ENCODE measurements at places on chromosomes 16 and 17.
A peak's percentile ranks its signal among the peaks of the same experiment; 100 is the strongest.

DNA sequence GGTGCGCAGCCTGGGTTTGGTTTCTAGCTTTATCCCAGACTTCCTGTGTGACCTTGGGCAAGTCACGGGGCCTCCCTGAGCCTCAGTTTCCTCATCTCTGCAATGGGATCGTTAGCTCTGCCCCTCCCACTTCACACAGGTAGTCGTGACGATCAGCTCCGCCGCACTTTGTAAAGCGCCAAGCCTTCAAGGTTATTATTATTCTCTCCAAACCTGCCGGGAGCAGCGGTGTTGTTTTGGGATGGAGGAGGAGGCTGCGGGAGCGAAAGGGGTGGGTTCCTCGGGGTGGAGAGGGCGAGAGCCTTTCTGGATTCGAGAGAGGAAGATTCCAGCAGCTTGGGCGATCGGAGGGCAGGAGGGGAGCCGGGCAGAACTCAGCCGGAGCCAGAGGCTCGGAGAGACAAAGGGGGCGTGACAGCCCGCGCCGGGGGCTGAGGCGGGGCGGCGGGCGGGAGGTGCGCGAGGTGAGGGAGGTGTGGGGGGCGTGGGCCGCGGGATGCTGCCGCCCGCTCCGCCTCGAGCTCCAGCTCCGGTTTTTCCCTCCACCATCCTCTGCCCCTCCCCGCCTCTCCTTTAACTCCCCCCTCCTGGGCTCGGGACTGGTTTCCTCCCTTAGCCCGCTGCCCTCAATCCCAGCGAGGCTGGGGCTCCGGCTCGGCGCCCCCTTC is at the start of gene EFNB3:
TSS of gene EFNB3 (plus strand) at position 602 of the 668 bp plus-strand sequence. CDS start 397 bp downstream, outside the sequence.
- no peak for DNase-seq

- no peak for DNase-seq
Observed at GRCh38 chr16:3602320-3602653, 9.1 kb downstream of the SLX4 start.

GRCh38 chr16:74759564-74759963 is 15.1 kb downstream of the FA2H start:
- DNase-seq, result no peak

- DNase-seq, result no peak
Observed at GRCh38 chr16:30367349-30368009, 2.8 kb downstream of the TBC1D10B start.

DNA sequence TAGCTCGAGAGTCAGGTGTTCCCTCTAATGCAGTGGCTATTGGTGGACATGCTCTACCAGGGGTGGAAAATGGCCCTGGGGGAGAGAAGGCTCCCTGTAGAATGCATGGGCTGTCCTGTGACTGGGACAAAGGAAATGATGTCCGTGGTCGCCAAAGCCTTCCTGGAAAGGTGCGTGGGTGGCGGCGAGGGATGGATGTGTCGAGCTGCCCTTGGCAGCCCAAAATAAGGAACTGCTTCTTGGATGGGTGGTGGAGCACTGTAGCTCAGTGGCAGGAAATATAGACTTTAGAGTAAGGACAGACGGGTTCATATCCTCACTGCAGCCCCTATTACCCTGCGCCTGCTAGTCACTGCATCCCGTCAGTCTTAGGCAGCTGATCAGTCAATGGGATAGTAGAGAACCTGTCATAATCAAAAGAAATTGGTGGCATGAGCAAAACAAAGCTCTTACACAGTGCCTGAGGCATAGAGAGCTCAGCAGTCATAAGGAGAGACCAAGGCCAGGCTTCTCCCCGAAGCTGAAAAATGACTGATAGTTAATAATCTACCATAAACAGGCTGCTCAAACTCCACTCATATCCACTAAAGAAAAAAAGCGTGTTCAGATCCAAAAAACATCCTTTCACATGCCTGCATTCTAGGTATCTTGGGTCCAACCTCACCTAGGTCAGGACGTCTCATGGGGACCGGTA is 123.5 kb upstream of the PLCG2 start:
- DNase-seq, result no peak

DNA sequence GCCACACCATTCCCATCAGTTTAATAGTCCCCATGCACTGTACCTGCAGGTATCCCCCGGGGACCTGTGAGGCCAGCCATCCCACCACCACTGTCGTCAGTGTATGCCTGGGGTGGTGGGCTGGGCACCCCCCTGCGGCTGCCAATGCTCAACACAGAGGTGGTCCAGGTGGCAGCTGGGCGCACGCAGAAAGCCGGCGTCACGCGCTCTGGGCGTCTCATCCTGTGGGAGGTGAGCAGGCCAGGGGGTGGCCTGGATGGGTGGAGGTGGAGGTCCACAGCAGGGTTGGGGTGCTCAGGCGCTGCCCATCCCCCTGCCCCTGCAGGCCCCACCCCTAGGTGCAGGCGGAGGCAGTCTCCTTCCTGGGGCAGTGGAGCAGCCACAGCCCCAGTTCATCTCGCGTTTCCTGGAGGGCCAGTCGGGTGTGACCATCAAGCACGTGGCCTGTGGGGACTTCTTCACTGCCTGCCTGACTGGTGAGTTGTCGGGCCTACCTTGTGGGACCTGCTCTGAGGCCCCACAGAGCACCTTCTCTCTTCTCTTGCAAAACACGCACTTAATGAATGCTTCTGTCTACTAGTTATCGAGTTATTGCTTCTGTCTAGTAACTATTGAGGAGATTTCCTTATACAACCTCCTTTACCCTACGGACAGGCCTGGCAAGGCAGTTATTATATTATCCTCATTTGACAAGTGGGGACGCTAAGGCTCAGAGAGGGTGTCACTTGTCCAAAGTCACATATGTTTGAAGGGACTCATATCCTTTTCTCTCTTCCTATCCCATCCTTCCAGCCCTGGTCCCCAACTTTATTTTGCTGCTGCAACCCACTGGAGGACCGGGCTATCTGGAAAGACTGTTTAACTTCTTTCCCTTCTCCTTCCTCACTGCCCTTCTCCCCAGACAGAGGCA is 5.8 kb upstream of the TRAF4 start:
- no peak for DNase-seq

DNA sequence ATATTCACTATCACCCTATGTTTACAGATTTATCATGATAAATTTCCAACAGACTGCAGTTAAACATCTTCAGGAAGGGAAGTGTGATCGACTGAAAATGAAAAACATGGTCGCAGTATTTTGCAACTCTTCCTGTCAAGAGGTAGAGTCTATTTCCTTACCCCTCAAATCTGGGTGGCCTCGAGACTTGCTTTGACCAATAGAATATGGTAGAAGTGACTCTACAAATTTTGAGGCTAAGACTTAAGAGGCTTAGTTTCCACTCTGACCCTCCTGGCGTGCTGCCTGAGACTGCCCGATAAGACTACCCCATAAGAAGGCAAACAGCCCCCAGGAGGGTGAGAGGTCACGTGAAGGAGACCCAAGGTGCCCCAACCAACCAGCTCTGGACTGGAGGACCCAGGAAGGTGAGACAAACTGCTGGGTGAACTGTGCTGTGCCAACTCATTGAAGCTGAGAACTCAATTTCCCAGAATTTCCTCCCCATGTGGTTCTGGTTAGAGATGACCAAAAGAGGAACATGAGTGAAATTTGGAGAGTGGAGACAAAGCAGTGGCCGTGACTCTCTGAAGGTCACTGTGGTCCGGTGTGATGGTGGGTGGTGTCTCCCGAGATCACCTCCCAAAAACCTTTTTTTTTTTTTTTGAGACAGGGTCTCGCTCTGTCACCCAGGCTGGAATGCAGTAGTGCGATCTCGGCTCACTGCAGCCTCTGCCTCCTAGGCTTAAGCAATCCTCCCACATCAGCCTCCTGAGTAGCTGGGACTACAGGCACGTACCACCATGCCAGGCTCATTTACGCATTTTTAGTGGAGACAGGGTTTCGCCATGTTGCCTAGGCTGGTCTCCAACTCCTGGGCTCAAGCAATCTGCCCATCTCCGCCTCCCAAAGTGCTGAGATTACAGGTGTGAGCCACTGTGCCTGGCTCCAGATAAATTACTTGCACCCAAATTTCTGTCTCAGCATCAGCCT is 38.2 kb upstream of the LITAF start:
- no peak for DNase-seq

DNA sequence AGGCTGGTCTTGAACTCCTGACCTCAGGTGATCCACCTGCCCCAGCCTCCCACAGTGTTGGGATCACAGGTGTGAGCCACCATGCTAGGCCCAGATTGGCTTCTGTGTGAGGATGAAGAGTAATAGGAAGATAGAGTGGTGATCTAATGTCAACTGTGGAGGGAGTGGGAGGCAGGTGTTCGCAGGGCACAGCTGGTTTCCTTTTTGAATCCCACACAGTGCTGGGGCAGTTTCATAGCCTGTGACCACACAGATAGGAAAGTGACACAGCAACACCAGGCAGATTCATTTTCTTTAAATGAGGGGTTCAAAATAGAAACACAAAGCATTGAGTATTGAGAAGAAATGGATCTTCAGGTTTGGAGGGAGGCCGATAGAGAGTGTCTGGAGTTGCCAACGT is 540.3 kb downstream of the WWOX start:
- no peak for DNase-seq

DNA sequence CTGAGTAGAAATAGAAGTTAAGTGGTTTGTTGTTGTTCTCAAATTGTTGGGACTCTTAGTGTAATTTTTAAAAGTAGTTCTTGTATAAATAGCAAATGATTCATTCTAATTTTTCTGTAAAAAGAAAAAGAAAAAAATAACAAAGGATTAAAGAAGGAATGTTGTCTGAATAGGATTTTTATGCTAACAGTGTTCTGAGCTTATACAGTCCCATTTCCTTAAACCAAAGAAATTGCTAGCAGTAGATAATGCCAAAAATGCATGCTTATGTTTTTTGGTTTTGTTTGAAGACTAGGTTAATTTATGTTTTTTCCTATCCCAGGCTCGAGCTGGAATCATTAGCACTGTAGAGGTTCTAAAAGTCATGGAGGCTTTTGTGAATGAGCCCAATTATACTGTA is 44.7 kb upstream of the KPNB1 start:
- no peak for DNase-seq

- no peak for DNase-seq
Observed at GRCh38 chr16:79721270-79721669, 120.7 kb upstream of the MAF start.

- peak; percentile 66 for DNase-seq
Observed at GRCh38 chr17:17420082-17420481, 56.7 kb upstream of the MED9 start.

DNA sequence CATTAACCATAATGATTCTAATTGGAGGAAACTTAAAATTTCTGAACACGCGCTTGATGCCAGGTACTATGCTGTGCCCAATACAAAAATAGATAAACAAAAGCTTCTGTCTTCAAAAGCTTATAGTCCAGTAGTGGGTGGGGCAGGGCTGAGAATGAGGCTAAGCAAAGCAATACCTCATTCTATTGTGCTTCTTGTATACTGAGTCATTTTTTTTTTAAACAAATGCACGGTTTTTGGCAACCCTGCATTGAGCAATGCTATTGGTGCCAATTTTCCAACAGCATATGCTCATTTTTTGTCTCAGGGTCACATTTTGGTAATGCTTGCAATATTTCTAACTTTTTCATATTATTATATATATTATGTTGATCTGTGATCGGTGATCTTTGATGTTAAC is 34.7 kb upstream of the HNF1B start:
- no peak for DNase-seq

GRCh38 chr16:66701026-66701425 is 4.5 kb upstream of the CMTM4 start:
- no peak for DNase-seq

- no peak for DNase-seq
Observed at GRCh38 chr17:82121660-82122629, 23.9 kb upstream of the FASN start.

- no peak for DNase-seq
Observed at GRCh38 chr16:89401641-89402445, 88.5 kb downstream of the ANKRD11 start.

- DNase-seq, result no peak
Observed at GRCh38 chr16:52705122-52705521, 158.2 kb upstream of the TOX3 start.

GRCh38 chr17:70074956-70075355 is at the start of gene KCNJ16:
TSS of gene KCNJ16 (plus strand) at chr17:70075225. CDS start at chr17:70132088, 56,863 bp downstream.
- DNase-seq, result no peak

DNA sequence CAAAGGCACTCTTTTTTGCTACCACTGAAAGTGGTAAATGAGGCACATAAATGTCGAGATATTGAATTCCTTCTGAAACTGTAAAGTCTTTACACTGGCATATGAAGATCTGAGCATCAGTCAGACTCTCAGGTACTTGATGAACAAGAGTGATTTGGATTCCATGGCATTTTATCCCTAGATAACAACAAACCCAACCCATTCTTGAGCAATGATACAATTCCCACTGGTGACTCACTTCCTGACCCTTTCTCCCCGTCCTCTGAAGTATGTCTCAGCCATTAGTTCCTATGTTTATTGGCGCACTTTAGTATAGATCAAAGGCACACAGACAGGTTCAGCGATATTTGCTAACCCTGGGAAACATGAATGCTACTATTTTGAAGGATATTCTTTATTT is 147.0 kb upstream of the RBFOX1 start:
- no peak for DNase-seq

- no peak for DNase-seq
Observed at GRCh38 chr16:55116165-55116920, 185.7 kb downstream of the IRX5 start.

- no peak for DNase-seq
Observed at GRCh38 chr16:75266738-75267630, 15.6 kb upstream of the BCAR1 start.

Measured in tibial artery (tissue), 4 donors.